ENCODE measurements at places on chromosomes 1 and 21. TPM values are rescaled to one million over a fixed set of nuclear protein-coding genes. Genes with fewer than 3 reads are reported as not detected.

Gene TEKT2
- total RNA-seq = not detected

Gene AGMAT
- total RNA-seq = 7.9 TPM

Gene CFAP107
- total RNA-seq = not detected

Gene EFNA3
- total RNA-seq = 4.6 TPM

Gene GJA4
- total RNA-seq = not detected

Gene RC3H1
- 6.4 TPM for total RNA-seq

Gene IQGAP3
- total RNA-seq = 11.6 TPM

Gene PSRC1
- 26.6 TPM for total RNA-seq

Gene TMEM51
- total RNA-seq = 41.6 TPM

Gene BCAR3
- 58.1 TPM for total RNA-seq

Gene LGR6
- 0.74 TPM for total RNA-seq

Gene CFHR5
- total RNA-seq = not detected

Gene SYF2
- 50.1 TPM for total RNA-seq

Gene ZNF697
- 2.1 TPM for total RNA-seq

Gene RNU1-2
- not detected for total RNA-seq

Gene MPC2
- 79.8 TPM for total RNA-seq

Gene RHD
- total RNA-seq = not detected

Gene ZNF648
- not detected for total RNA-seq

Gene RGS13
- not detected for total RNA-seq

Gene SLC30A2
- not detected for total RNA-seq
